A549 (cell line): ENCODE measurements at places on chromosomes 6 and 20. TPM values are rescaled to one million over a fixed set of nuclear protein-coding genes. Genes with fewer than 3 reads are reported as not detected.

DNA sequence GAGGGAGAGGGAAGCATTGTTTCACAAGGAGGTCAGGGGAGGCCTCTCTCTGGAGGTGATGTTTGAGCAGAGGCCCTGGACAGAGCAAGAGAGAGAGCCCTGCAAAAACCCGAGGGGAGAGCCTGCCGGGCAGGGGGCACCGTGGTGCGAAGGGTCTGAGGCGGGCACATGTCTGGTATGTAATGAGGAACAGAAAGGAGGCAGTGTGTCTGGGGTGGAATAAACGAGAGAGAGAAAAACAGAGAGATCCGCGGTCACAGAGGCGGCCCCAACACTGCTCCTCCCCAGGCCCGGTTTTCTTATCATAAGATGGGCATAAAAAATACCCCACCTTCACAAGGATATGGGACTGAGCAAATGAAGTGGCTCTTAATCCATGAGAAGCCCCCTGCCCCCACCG, 119.2 kb downstream of the PREX1 start:
- DNase-seq = no peak

- peak; percentile 53 for DNase-seq
These were observed 712 bp downstream of the RXRB start for GRCh38 chr6:33199687-33200218.

The C20orf204 gene
- 0.49 to 0.69 TPM (median 0.59 TPM) in 3 replicates for polyA plus RNA-seq

DNA sequence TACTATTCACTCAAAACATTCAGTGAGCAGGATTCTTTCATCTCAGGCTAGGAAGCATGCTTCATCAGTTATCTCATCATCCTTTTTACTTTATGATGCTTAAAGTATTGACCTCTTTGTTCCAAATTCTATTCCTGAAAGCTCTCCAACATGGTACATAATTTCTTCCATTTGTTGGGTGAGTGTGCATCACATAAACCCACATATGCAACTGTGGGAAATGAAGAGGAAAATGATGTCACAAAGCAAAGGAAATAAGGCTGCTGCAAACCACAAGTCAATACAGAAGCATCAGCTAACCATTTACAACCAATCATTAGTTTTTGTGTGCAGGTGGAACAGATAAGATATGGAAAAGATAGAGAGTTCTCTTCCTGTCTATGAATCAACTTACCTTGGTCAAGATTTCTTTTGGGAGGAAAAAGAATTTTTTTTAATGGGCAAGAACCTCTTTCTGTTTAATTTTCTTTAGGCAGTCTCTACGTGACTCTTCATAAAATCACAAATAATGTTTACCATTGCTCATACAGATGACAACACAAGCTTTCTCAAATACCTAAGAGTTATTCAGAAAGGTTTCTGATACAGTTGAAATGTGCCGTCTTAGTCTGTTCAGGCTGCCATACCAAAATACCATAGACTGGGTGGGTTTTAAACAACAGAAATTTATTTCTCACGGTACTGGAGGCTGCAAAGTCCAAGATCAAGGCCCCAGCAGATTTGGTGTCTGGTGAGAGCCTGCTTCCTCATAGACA, 259.9 kb downstream of the ADGRG6 start:
- no peak for DNase-seq
